Activated T-helper 9 cell treated with anti-CD3 and anti-CD28 coated beads, Interleukin-2, amount 50 U/mL, for 16 hours (primary cell): ENCODE measurements at places on chromosomes 16 and 17.

- DNase-seq, result no peak
These were observed 32.7 kb upstream of the LRRC37A start for GRCh38 chr17:46262271-46262670.

- DNase-seq, result no peak
These were observed 18.6 kb downstream of the ACE start for GRCh38 chr17:63495491-63495890.

GRCh38 chr16:56824331-56824730 lies 40.7 kb upstream of the SLC12A3 start:
- DNase-seq, result no peak

DNA sequence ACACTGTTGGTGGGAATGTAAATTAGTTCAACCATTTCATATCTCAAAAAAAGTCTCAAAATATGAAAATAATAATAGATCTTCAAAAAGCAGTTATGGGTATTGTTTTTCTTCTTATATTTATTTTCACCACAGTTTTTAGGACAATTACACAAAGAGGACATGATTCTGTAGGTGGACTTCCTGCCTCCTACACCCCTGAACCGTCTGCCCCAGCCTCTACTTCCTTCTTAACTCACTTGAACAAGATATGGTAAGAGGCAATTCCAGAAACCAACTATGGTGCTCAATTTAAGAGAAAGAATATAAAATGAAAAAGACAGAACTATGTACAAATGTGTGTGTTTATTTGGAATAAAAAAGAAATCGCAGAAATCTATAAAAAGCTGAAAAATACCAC lies 74.1 kb upstream of the MON1B start:
- no peak for DNase-seq

GRCh38 chr17:15502369-15503112 lies 35.1 kb upstream of the CDRT4 start:
- DNase-seq, result peak; percentile 38

DNA sequence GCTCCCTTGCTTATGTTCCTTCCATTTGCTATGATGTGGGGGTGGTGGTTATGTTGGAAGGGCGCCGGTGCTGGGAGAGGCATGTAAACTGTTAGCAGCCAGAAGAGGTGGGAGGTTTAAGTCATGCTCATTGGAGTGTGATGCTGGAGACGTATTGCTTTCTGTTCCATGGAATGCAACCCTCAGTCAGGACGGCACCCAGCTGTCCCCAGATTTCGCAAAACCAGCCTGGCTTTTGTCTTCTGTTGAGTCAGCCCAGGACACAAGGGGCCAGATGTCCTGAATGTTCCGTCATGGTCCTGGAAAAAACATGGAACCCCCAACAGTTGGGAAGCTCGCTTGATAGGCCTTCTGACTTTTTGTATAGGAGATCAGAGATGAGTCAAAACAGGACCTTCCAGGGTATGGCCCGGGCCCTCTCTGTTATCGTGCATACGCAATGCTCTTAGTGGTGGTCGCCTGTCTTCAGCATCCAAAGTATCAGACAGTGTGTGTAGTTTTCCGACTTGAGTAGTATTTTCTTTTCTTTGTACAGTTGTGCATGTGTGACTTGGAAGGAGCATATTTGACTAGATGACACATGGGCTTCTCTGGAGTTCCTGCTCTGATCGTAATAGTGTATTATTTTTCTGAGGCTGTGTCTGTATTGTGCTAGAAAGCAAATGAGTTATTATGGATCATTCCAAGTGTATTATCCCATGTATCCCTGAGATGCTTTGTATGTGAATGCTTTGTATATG lies 201.9 kb downstream of the SNX29 start:
- DNase-seq, result no peak

GRCh38 chr16:1167276-1168107 lies 14.6 kb downstream of the CACNA1H start:
- no peak for DNase-seq

GRCh38 chr16:84800158-84800978 lies 19.4 kb upstream of the CRISPLD2 start:
- no peak for DNase-seq

DNA sequence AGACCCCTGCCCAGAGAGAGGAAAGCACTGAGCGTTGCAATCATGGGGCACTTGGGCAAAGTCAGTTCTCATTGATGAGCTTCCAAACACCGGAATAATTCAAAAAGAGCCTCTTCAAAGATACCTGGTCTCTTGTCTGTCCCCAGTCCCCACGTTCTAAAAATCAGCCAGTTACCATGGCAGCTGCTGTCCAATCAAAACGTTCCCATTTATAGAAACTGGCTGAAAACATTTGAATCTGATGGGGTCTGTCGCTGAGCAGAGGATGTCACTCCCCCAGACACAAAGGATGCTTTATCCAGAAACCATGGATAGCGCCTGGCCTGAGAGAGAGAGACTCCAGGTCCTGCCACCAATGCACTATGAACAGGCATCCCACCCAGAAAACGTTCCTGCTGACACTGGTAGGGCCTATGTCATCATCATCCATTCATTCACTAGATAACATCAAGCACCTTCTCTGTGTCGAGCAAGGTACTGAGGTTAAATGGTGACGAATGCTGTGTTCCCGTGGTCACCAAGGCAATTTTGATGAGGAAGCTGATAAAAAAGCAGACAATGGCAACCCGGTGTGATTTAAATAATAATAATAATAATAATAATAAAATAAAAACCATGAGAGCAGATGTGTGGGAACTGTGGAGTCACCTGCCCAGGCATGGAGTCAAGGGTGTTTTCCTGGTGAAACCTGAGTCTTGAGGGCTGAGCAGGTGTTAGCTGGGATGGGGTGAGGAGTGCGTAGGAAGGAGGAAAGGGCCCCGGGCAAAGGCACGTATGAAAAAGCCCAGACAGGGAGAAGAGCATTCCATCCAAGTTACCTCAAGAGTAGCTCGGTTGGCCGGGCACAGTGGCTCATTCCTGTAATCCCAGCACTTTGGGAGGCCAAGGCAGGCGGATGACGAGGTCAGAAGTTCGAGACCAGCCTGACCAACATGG lies 19.0 kb upstream of the CALB2 start:
- DNase-seq, result no peak

DNA sequence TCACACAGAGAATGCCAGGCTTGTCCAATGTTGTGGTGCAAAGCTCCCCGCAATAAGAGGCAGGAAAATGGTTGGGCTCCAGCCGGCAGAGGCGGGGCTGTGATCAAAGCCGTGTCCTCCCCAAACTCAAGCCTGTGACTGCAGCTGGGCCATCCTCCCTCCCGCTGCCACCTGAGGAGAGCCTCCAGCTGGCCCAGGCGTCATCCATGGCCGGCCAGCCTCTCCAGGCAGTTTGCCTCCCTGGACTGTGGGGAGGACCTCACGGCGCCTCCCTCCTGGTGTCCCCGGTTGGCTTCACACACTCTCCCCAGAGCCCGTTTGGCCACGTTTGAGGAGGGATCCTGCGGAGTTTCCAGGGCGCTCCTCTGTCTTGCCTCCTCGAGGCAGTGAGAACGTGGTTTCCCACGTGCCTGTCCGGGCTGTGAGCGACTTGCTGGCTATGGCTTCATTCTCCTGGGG lies 134.1 kb downstream of the IRF8 start:
- DNase-seq, result no peak

DNA sequence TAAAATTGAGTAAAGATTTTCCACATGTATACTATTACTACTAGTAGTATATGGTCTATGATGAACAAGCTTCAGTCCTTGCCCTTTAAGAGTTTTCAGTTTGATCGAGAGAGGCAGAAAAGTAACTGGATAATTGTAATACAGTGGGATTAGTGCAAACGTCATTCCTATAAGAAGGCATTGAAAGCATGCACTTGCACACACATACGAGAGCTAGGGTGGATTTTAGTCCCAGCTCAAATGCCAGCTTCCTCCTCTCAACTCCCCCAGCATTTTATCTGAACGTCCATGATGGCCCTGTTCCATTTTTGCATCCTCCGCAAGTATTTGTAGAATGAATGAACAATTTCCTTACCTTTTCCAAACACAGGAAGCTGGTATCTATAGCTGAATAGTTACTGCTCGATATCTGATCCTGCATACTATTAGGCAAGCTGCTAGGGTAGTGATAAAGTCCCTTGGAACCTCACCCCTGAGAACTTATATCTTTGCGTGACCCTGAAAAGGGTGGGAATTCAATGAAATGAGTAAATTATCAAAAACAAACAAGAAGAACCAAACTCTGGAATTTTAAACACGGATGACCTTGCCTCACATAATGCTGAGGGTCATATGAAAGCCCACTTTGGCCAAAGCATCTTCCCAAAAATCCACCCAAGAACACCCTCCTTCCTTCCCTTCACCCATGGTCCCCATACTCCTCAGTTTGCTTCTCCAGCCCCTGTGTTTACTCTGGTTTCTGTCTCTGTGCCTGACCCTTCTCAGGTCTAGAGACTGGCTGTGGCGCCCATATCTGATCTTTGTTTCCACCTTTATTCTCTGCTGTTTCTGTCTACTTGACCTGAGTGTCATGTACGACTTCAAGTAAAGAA lies 60.5 kb downstream of the TMEM100 start:
- no peak for DNase-seq

GRCh38 chr17:32755045-32755805 lies 121.7 kb downstream of the MYO1D start:
- no peak for DNase-seq

GRCh38 chr16:26530584-26531289 lies 536.0 kb upstream of the C16orf82 start:
- DNase-seq, result no peak

- DNase-seq, result no peak
These were observed 13.8 kb upstream of the SP6 start for GRCh38 chr17:47864791-47865216.

- no peak for DNase-seq
These were observed 25.5 kb upstream of the CDH1 start for GRCh38 chr16:68711421-68712139.

DNA sequence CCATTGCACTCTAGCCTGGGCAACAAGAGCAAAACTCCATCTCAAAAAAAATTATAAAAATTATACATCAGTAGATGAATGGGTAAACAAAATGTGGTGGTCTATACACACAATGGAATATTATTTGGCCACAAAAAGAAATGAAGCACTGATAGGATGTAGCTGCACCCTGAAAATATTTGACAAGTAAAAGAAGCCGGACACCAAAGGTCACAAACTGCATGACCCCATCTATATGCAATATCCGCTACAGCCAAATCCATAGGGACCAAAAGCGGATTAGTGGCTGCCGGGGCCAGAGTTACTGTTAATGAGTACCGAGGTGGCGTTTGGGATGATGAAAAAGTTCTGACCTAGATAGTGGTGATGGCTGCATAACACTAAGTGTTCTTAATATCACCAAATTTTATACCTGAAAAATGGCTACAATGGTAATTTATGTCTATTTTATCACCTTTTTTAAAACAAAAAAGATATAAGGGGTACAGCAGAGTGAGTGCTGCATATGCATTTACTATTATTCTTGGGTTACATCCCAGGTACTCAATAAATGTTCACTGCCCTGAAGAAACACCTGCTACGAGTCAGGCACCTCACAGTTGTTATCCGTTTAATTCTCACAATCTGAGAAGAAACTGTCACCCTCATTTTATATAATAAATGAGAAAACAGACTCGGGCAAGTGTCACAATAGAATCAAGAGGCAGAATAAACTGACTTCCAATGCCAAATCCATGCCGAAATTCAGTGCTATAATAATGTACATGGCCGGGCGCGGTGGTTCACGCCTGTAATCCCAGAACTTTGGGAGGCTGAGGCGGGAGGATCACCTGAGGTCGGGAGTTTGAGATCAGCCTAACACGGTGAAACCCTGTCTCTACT lies 807 bp upstream of the HBQ1 start:
- DNase-seq, result no peak

GRCh38 chr17:17514993-17515933 lies 19.1 kb upstream of the RASD1 start:
- no peak for DNase-seq

- no peak for DNase-seq
These were observed 2.9 kb downstream of the NKD1 start for GRCh38 chr16:50550866-50551641.

DNA sequence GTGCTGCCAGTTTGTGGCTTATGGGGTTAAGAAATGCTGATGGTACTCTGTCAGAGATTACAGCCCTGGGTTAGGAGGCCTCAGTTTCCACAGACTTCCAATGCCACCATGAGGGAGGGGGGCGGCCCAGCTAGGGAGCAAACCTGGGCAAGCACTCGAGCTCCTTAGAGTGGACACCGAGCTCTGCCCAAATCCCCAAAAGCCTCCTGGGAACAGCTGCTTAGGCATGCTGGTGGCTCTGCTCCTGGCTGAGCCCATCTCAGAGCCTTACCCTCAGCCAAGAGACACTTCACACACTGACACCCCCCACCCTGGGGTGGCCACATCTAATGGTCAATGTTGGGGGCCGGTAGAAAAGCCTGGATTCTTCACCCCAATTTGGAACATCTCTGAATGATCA lies 66.1 kb downstream of the C16orf78 start:
- no peak for DNase-seq

- DNase-seq, result no peak
These were observed 18.1 kb downstream of the ANKFN1 start for GRCh38 chr17:56171186-56171959.

GRCh38 chr16:82769845-82770244 lies 143.1 kb downstream of the CDH13 start:
- no peak for DNase-seq

- no peak for DNase-seq
These were observed 225.9 kb upstream of the EEF2KMT start for GRCh38 chr16:5323284-5324141.

GRCh38 chr17:57862694-57863667 lies 13.1 kb upstream of the MRPS23 start:
- no peak for DNase-seq

DNA sequence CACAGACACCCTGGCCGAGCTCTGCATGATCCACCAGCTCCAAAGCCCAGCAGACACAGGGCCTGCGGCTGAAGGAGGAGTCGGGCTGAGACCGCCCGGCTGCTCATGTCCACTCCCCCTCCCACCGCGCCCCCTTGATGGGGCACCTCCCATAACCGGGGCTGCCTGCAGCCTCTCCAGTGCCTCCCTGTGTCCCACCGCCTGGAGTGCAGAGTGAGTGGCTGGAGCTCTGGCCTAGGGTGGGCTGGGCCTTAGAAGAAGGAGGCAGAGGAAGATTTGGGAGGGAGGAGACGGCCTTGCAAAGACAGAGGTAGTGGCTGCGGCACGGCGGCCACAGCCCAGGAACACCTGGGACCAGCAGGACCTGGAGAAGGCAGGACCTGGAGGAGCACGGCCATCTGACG lies 4.0 kb downstream of the CBFA2T3 start:
- DNase-seq, result no peak
